Activated T-helper 9 cell treated with anti-CD3 and anti-CD28 coated beads, Interleukin-2, amount 50 U/mL, for 16 hours (primary cell): ENCODE measurements at places on chromosomes 16 and 17.

- DNase-seq, result peak; percentile 66
These were observed 4.9 kb downstream of the CDK3 start for GRCh38 chr17:76005263-76006149.

- DNase-seq, result no peak
These were observed 43.0 kb upstream of the TOB1 start for GRCh38 chr17:50908860-50909764.

- DNase-seq, result no peak
These were observed 9.9 kb downstream of the COL1A1 start for GRCh38 chr17:50191359-50192143.

DNA sequence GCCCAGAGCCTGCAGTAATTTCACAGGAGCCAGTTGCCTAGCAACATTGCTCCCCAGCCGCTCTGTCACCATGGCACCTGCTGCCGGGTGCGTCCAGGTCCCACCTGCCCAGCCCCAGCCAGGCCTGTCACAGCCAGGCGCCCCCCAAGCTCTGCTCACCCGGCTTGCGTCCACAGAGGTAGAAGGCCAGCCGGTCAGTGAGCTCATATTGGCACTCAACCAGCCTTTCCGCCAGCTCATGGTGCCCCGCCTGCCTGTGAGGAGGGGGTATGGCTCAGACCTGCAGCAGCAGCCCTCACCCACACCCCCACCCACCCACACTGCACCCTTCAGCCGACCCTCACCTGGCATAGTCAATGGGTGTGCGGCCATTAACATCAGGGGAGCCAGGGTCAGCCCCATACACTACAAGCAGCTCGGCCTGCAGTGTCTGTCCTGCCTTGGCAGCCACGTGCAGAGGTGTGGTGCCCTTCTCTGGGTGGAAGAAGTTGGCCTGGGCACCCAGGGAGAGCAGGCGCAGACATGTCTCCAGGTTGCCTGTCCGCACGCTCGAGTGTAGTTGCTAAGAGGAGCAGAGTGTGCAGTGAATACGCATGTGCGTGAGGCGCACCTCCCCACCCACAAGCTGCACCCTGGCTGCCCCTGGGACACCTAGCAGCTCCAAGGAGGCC lies 7.7 kb downstream of the GIT1 start:
- DNase-seq, result no peak

- DNase-seq, result no peak
These were observed 7.4 kb downstream of the C1QL1 start for GRCh38 chr17:44960691-44961090.
